ENCODE measurements at places on chromosomes 12 and 14.

- DNase-seq = no peak
Observed at GRCh38 chr12:38386205-38386985, 69.8 kb downstream of the ALG10B start.

GRCh38 chr12:47649381-47649780, 56.4 kb downstream of the RPAP3 start:
- no peak for DNase-seq

DNA sequence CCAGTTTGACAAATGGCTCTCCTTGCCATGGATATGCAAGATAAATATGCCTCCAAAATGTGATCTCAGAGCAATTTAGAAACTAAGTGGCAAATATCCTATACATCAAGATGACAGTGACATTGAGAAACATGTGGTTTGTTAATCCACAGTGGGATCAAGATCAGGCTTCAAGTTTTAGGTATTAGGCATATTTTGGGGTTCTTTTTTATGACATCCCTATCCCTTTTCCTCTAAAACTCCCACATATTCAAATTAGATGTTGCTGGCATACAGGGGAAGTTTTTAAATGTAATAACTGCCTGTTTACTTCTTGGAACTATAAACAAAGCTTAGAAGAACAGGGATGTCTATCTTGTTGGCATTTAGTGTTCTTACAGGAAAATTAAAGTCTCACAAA, 179.4 kb downstream of the CRADD start:
- no peak for DNase-seq

- DNase-seq = no peak
Observed at GRCh38 chr14:23903442-23903841, 50.1 kb upstream of the DHRS4 start.

DNA sequence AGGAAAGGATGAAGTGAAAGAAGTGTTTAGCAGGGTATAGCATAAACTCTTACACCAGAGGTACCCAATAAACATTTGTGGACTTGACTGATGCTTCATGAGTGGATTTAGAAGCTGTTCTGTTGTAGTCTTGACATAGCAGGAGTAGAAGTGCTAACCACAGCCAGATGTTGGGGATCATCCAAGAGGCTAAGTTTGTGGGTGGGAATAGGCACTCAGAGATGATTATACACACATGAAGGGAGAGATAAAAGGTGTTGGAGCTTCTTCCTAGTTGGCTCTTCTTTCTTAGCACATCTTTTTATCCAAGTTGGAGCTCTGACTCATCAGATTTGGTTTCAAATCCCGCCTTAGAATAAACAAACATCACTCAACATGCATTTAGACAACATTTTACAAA, 166.7 kb upstream of the E2F7 start:
- DNase-seq = no peak

GRCh38 chr14:22391908-22392565, 197.0 kb downstream of the DAD1 start:
- no peak for DNase-seq

- DNase-seq = no peak
Observed at GRCh38 chr12:40382217-40382616, 157.4 kb downstream of the LRRK2 start.

- no peak for DNase-seq
Observed at GRCh38 chr12:57895389-57896114, 45.8 kb upstream of the ATP23 start.

GRCh38 chr14:90681929-90682328, 134.3 kb downstream of the TTC7B start:
- no peak for DNase-seq

DNA sequence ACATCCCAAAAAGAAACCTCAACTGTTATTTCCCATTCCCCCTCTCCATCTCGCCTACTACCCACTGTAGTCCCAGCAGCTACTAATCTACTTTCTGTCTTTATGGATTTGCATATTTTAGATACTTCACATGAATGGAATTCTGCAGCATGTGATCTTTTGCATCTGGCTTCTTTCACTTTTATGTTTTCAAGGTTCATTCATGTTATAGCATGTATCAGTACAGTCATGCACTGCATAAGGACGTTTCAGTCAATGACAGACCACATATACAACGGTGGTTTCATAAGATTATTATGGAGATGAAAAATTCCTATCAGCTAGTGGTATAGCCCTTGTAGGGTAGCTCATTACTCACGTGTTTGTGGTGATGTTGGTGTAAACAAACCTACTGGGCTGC, 24.5 kb downstream of the PCNX4 start:
- DNase-seq = no peak

GRCh38 chr12:5510251-5510805, 78.4 kb downstream of the NTF3 start:
- no peak for DNase-seq

GRCh38 chr14:83757916-83758315, 1772.0 kb upstream of the FLRT2 start:
- DNase-seq = no peak

DNA sequence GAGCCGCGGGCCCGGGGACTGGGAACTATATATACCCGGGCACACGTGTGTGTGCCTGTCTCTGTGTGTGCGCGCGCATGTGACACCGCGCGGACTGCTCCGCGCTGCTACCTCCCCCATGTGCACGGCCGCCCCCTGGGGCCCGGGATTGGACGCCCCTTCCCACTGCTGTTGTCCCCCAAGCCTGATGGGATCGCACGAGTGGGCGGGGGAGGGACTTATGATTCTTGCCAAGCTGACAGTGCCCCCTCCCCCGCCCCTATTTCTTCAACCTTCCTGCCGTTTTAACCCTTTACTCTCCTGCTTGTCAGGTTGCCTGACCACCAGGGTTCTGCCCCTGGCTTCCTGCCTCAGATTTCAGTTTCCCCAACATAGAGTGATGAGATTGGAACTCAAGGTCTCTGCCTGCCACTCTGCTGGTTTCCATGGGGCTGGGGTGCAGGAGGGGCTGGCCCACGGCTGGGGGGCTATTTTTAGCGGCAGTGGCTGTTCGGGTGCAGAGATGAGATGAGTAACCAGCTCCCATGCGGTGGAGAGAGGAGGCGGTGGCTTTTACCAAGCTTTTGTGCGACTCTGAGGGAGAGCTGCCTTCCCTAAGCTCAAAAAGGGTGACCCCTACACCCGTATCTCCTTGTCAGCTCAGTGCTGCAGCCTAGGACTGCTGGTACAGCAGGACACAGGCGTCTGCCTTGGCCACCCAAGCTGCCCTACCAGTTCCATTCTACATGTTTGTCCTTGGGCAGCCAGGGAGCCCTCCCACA, at the start of gene DDN:
Gene DDN (minus strand): TSS at position 5 of the 761 bp plus-strand sequence. CDS start 88 bp downstream, outside the sequence.
- DNase-seq = peak; percentile 76

DNA sequence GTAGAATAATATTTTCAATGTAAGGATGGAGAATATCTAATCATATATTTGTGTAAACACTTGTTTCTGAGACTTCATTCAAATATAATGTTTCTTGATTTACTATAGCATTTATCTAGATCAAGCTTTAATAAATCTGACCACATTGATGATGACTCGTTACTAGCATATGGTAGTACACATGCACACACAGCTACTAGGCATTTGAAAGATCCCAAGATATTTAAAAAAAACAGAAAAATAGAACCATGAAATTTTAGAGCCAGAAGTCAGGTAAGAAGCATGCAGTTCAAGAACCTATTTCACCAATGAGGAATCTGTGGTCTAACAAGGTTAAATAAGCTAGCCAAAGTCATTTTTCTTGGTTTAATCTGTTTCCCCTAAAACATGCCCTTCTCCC, 32.0 kb downstream of the DCP1B start:
- DNase-seq = no peak

- no peak for DNase-seq
Observed at GRCh38 chr12:29023436-29024076, 125.5 kb upstream of the FAR2 start.

GRCh38 chr12:41794336-41794735, 350.3 kb downstream of the GXYLT1 start:
- no peak for DNase-seq

DNA sequence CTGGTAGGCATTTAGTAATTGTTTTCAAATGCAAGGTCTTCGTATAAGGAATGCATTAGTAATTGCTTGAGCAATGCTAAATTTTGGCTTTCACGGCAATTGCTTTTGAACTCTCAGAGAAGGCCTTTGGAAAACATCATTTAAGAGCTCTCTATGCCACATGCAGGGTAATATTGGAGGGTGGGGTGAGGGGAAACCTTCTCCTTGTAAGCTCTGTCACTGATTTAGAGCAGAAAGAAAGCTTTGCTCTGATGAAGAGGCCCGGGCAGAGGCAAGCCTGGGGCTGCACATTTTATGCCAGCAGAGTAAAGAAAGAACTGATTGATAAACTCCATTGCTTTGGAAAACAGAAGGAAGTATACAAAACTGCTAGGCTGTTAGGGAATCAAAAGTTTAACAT, 70.9 kb downstream of the TRIM9 start:
- DNase-seq = no peak

- DNase-seq = no peak
Observed at GRCh38 chr14:51080645-51081044, 14.3 kb downstream of the TRIM9 start.

GRCh38 chr12:39354955-39355354, 88.0 kb downstream of the KIF21A start:
- DNase-seq = no peak

DNA sequence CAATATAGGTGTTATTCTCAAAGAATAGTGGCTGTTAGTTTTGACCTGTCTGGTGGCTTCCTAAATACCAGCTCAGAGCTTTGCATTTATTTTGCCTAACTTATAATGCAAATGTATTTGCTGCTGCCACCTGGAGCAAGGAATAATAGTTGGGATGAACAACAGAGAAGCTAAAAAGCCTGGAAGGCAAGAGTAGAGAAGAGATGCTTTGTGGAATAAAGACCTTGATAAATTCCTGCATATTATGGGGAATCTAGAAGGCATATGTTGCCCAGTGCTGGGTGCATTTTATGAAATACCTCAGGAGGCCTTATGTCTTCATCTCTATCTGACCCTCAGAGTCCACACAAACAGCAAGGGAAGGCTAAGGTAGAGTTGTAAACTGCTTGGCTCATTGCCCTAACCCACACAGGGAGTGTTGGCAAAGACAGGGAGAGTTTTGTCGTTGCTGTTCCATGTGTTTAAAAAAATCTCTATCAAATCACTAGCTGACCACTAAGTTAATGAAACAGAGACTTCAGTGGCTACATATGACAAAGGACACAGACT, 53.7 kb upstream of the SCAF11 start:
- DNase-seq = no peak

GRCh38 chr12:131912518-131913274, 16.4 kb upstream of the PUS1 start:
- DNase-seq = no peak

GRCh38 chr12:51827925-51828818, 20.3 kb downstream of the FIGNL2 start:
- DNase-seq = peak; percentile 78

DNA sequence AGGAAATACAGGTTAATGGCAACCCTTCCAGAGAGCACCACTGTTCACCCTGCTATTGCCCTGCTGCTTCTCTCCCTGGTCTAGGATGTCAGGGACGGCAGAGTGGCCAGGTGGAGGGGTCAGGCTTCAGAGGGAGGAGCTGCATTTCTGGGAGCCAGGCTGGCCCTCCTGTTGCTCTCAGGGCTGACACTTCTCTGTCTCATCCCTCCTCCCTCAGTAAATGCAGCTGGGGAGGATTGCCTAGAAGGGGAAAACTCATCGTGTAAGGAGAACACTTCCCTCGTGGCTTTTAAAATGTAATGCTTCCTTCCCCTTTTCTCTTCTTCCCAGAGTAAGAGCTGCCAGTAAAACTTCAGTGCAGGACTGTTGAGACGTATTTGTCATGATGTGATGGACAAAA, 20.8 kb downstream of the SUSD6 start:
- DNase-seq = no peak

DNA sequence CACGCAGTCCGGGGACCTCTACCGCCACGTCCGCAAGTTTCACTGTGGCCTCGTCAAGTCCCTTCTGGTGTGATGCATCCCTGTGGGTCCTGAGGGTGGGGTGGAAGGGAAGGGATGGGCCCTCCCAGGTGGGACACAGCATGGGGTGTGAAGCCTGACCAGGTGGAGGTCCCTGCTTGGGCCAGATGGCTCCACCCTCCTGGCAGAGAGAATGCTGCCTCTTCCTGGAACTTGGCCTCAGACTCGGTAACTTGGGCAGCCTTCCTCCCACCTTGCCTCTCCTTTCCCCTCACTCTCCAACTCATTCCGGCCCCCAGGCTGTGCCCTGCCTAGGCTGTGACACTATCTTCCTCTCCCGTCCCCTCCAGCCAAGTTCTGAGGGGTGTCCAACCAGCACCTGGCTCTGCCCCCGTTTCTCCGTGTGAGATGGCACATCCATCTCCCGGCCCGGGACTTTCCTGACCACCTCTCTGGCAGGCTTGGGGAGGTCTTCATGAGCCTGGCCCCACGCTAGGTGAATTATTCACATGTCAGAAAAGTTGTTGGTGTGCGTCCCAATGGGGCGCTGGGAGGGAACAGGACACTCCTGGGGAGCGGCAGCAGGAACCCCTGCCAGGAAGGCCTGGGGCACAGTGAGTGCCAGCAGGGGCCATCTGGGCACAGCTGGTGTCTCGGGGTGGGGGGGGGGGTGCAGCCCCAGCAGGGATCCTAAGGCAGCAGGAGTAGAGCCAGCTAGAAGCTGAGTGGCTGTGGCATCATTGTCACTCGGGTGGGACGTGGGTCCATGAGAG, 1.7 kb downstream of the ZBTB42 start:
- DNase-seq = no peak

DNA sequence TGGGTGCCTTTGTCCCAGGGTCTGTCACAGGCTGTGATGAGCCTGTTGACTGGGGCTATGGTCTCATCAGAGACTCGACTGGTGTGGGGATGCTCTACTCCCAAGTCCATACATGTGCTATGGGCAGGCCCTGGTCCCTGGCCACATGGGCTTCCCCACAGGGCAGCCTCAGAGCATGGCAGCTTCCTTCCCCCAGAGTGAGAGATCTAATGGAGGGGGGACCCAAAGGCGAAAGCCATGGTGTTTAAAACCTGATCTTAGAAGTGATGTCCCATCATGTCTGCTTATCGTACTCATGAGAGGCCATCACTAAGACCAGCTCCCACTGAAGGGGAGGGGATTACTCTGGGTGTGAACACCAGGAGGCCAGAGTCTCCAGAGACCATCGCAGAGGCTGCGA, 279.0 kb upstream of the RTL1 start:
- peak; percentile 52 for DNase-seq

- DNase-seq = peak; percentile 81
Observed at GRCh38 chr14:75333606-75334548, 55.2 kb downstream of the FOS start.

DNA sequence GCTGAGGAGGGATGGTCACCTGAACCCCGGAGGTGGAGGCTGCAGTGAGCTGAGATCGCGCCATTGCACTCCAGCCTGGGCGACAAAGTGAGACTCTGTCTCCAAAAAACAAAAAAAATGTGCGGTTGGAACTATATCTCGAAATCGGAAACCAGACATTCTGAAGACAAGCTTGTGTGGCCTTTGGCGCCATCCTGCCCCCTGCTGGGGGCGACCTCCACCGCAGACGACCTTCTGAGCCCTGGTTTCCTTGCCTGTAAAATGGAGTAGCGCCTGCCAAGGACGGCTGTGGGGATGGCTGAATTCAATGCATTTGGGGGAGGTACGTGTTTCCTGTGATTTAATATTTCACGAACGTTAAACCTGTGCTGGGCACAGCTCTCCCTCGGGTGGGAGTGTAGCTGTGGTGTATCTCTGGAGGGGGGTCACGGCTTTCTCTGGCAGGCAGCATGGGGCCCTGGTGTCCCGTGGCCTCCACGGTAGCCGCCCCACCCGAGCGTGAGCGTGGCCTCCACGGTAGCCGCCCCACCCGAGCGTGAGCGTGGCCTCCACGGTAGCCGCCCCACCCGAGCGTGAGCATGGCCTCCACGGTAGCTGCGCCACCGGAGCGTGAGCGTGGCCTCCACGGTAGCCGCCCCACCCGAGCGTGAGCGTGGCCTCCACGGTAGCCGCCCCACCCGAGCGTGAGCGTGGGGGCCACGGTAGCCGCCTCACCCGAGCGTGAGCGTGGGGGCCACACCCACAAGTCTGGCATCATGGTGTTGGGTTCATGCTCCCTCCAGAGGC, 55.3 kb downstream of the LRCOL1 start:
- no peak for DNase-seq

Measured in activated CD8-positive, alpha-beta memory T cell treated with anti-CD3 and anti-CD28 coated beads for 24 hours (primary cell).